ENCODE measurements at places on chromosomes 16 and 17. TPM values are rescaled to one million over a fixed set of nuclear protein-coding genes. Genes with fewer than 3 reads are reported as not detected.

GRCh38 chr17:49899191-49899485 is 51.3 kb upstream of the TAC4 start:
- DNase-seq: peak; percentile 49

DNA sequence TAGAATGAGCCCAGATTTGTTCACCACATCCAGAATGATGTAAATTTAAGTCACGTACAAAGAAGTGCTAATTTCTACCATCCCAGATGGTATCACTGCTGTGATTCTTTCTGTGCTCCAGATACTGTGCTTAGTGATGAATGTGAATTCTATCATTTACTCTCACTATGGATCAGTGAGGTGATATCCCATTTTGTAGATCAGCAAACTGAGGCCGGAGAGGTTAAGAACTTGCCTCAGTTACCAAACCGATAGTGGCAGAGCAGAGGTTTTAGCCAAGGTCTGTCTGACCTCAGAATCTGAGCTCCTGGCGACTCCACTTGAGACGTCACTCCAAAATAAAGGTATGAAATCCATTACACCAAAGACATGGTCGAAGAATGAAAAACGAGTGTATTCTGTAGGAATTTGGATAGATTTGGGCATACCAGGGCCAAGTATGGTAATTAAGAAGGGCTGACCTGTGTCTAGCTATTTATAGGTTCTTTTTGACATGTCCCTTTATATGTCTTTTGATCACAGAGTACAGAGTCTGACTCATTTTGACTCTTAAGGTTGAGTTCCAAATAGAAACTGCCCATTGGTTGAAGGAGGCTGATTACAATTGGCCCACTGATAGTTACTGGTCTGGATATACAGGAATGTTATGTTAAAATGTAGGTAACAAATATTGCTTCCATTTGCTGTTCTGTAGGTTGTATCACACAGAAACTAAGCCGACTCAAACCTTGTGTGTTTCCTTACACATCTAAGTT is 10.0 kb downstream of the MAP2K6 start:
- no peak for DNase-seq

GRCh38 chr16:10892782-10893318 is 15.8 kb downstream of the CIITA start:
- no peak for DNase-seq

DNA sequence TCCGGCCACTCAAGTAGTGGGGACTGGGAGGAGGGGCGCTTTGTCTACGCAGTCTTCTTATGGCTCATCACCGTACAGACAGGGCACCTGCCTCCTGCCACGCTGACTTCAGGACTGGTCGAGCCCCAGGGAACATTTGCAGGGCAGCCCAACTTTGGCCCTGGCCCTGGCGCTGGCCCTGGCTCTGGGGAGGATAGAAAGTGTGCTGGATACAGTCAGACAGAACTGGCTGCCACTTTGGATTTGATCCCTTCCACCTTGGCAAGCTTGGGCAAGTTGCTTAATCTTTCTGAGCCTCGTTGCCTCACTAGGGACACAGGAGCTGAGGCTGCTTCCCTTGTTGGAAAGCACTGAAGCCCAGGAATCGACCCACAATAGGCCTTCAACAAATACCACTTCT is 13.6 kb downstream of the LGALS9 start:
- no peak for DNase-seq

Gene FADS6
- 24.1 TPM for polyA plus RNA-seq

Gene CACNG1
- polyA plus RNA-seq: 0.66 TPM

- no peak for DNase-seq
Measured at GRCh38 chr16:12225806-12226465, 249.4 kb downstream of the SNX29 start.

Gene CACNB1
- polyA plus RNA-seq: 2.1 TPM

DNA sequence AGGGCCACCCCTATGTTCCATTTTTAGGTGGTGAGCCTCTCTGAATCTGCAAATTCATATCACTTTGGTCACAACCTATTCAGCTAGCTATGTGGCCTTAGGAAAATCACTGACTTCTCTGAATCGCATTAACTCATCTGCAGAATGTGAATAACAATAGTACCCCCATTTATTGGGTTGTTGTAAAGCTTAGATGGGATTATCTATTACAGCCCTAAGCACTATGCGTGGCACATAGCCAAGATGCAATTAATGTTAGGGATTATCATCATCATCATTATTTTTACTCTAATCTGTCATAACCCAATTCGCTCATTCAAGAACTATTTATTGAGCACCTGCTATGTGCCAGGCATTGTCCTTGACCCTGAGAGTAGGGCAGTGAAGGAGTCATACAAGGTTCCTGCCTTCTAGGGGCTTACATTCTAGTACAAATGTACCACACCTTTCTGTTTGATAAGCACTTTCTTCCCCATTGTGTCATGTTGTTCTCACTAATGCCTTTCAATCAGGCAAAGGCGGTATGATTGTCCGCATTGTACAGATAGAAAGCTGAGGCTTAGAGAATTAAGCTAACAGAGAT is 38.5 kb downstream of the CHD9 start:
- no peak for DNase-seq

Gene GP1BA
- not detected for polyA plus RNA-seq

Gene PPY
- 5.5 TPM for polyA plus RNA-seq

DNA sequence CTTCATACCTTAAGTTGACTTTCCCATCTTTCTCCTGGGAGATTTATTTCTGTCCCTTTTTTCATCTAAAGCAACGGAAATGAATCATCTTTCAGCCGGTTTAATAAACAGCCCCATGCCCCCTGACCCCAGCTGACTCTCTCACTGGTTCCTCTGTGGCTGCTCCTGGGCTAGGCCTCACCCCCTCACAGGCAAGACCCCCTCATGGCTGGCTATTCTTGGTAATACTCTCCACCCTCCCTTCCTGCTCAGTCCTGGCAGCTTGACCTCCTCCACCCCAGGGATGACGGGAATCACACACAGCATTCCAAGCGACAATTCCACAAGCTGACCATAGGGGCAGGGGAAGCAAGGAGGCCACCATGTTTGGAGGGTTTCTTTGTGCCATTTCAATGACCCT is 1.5 kb upstream of the ADAP2 start:
- DNase-seq: no peak

DNA sequence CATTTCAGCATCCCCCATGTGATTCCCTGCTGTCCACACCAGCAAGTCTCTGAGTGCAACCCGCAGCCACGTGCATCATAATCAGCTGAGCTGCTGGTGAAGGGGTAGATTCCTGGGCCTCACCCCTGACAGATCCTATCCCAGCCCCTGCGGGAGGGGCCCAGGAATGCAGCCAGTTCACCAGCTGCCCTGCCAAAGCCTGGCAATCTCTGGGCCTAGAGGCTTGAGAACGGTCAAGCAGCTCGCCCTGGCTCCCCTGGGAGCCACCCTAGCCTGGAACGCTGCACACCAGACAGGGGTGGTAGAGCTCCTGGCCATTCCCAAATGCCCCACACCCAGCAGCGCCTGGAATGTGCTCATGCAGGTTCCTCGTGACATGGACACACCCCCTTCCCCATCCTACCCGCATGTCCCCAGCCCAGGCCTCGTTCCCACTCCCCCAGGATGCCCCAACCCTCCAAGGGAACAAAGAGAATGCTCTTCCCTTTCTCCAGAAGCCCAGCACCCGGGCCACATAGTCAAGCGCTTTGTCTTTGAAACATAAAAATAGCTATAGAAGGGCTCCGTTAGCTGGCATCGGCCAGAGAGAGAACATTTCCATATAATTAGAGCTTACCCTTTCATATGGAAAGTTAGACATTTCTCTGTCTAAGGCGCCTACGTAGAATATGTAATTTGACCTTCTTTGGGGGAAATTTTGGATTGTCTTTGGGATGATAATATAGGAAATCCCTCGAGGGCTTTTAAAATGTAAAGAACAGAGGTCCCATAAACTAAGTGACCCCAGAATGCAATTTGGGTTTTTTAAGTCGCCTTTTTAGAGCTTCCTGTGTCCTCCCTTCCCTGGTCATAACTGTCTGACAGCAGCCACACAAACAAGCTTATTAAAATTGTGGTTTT is 3.4 kb downstream of the CEP295NL start:
- peak; percentile 49 for DNase-seq

Gene ODAD4
- polyA plus RNA-seq: not detected

DNA sequence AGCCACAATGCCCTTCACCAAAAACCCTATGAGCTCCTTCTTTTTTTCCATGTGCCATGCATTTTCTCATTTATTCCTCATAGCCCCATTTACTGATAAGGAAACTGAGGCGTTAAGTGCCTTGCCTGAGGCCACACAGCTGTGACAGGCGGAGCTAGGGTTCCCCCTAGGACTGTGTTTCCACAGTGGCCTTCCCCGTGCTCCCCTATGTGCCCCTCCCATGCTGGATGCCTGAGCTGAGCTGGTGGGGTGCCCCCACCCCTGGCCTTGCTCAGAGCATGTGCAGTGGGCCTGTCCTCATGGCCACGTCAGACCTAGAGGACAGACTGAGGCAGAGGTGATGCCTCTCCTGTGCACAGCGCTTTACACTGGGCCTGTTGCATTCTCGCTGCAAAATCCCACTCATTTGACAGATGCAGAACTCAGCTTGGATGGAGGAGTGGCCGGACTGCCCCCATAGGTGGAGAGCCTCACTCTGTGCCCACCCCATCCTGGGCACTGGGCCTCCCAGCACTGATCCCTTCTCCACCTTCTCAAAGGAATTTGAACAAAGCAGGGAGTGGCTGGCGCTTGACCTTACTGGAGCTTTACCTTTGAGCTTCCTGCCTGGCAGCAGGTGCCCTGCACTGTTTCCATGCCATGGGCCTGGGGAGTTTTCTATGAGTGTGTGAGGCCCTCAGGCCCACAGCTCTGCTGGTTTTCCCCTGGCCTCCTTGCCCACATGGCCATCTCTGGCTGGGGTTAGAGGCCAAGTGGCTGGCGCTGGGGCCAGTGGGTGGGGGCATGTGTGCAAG is 2.6 kb downstream of the MAP2K3 start:
- DNase-seq: peak; percentile 82

DNA sequence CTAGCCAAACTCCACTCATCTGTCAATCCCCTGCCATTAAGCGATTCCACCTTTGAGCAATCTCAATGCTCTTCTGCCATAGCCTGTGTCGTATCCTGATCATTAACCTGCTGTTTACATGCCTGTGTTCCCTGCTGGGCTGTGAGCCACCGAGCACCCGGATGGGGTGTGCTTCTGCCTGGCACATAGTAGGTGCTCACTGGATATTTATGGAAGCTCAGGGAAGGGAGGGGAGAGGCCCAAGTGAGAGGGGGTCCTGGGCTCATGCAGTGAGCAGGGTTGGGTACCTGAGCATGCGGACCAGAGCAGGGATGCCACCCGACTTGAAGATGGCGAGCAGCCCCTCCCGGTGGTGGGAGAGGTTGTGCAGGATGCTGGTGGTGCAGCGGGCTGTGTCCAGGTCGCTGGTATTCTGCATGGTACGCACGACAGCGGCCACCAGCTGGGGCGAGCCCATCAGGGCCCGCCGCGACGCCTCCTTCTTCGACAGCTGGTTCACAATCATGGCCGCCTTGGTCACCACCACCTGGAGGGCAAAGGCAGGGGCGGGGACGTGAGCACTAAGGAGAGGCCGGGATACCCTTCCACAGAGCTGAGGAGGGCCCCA is 17.7 kb downstream of the JUP start:
- no peak for DNase-seq

- DNase-seq: no peak
Measured at GRCh38 chr16:4859900-4860255, 12.6 kb downstream of the UBN1 start.

Gene ACSM2B
- not detected for polyA plus RNA-seq

Gene AATK
- 93.4 TPM for polyA plus RNA-seq

DNA sequence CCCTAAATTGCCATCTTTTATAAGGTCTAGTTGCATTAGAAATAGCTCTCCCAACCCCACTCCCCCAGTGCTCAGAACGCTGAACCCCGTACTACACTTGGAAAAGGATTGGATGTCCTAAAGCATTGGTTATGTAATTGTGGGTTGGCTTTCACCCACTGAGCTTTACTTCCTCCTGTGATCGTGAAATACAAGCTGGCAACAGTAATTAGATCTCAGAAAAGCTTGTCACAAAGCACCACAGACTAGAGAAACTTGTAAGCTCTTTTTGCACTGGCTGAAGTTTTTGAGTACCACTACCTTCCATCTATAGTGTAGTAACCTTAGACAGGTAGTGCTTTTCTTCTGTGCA is 54.4 kb downstream of the SIAH1 start:
- DNase-seq: no peak

Gene CTRL
- polyA plus RNA-seq: 5.4 TPM

Gene GNGT2
- 3.5 TPM for polyA plus RNA-seq

DNA sequence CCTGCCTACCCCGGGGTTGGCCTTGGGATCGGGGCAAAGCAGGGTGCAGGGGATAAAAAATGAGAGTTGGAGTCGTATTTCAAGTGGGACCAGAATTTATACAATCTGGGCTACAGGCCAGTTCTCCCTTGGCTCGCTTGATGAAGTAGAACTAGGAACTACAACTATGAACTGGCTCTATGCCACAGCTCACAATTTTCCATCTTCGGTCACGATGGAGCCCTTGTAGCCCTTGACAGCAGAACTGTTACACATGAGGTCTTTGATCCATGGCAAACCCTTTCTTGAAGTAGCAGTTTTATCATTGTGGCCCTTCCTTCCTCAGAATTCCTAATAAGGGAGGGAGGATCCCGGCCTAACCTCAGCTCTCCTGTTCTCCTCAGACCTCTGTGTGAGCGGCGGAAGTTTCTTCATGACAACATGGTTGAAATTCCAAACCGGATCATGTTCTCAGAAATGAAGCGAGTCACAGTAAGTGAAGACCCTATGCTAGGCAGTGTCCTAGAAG is 17.1 kb downstream of the LIG3 start:
- DNase-seq: no peak

DNA sequence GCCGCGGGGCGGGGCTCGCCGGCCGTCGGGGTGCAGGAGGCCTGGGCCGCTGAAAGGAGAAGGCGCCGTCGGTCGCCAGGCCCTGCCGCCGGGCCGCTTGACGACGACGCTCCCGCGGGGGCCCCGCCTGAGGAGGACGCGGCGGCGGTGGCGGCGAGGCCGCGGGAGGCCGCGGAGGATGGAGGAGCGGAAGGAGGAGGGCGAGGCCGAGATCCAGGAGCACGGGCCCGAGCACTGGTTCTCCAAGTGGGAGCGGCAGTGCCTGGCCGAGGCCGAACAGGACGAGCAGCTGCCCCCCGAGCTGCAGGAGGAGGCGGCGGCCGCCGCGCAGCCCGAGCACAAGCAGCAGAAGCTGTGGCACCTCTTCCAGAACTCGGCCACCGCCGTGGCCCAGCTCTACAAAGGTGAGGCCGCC is 430 bp downstream of the HAPSTR1 start:
- DNase-seq: no peak

Gene CX3CL1
- polyA plus RNA-seq: 18.6 TPM

GRCh38 chr16:49958448-49958847 is 66.6 kb upstream of the CNEP1R1 start:
- no peak for DNase-seq

Gene DNAAF1
- 2.0 TPM for polyA plus RNA-seq

Gene ZFHX3
- polyA plus RNA-seq: 12.8 TPM

GRCh38 chr16:82867485-82867884 is 240.7 kb downstream of the CDH13 start:
- DNase-seq: peak; percentile 53

DNA sequence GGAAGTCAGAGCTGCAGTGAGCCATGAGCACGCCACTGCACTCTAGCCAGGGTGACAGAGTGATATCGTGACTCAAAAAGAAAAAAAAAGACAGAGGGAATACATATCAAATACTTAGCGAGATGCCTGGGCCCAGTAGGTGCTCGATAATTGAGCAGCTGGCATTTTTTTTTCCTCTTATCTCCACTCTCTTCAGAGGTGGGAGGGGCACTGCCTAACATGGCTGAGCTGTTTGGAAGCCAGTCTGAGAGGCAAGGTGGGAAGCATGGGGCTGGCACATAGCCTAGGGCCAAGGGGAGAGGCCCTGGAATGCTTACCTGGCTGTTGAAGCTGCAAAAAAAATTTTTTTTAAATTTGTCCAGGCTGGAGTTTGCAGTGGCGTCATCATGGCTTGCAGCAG is 38.4 kb downstream of the HIC1 start:
- no peak for DNase-seq
